ENCODE measurements at places on chromosomes 12 and 14. TPM values are rescaled to one million over a fixed set of nuclear protein-coding genes. Genes with fewer than 3 reads are reported as not detected.

Gene PIK3C2G
- total RNA-seq = not detected

Gene PLEK2
- total RNA-seq = 0.55 TPM

- DNase-seq = peak; percentile 54
Measured at GRCh38 chr12:74890237-74890599, 319.4 kb downstream of the KCNC2 start.

Gene PEX5
- 23.7 TPM for total RNA-seq

- DNase-seq = peak; percentile 67
Measured at GRCh38 chr12:52884526-52885293, 20.2 kb downstream of the KRT8 start.
